ENCODE measurements at places on chromosomes 5 and 9. TPM values are rescaled to one million over a fixed set of nuclear protein-coding genes. Genes with fewer than 3 reads are reported as not detected.

TRIM36 gene
- total RNA-seq = 3.1 TPM

IL4 gene
- not detected for total RNA-seq

OLFM1 gene
- total RNA-seq = 4.8 TPM

INSL6 gene
- not detected for total RNA-seq

RAPGEF6 gene
- total RNA-seq = 13.7 TPM

CARD9 gene
- 0.68 TPM for total RNA-seq

PRRX2 gene
- 9.7 TPM for total RNA-seq

DEPDC1B gene
- 37.3 TPM for total RNA-seq

FAM81B gene
- 0.80 TPM for total RNA-seq

CXCL14 gene
- 52.5 TPM for total RNA-seq

PCDHA10 gene
- 13.8 TPM for total RNA-seq

OR1J2 gene
- not detected for total RNA-seq

- DNase-seq = no peak
Observed at GRCh38 chr5:82850393-82850792, 226.8 kb downstream of the TMEM167A start.

DNA sequence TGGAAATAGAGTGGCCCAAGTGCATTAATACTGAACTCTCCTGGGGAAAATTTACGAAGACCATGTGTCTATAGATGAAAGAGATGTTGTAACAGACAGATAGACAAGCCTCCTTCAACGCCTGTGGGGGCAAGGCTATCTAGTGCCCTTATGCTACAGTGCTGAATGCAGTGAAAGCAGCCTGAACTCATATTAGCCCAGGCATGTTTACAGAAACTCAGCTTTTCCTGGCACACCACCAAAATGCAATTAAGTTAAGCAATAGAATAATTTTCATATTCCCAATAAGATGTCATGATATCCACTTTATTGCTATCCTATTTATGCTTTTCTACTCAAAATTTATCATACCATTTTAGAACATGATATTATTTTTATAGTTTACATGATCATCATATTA lies 277.0 kb downstream of the DIRAS2 start:
- no peak for DNase-seq

GRCh38 chr5:7856855-7857254 lies 5.9 kb upstream of the CFAP90 start:
- peak; percentile 68 for DNase-seq

DNA sequence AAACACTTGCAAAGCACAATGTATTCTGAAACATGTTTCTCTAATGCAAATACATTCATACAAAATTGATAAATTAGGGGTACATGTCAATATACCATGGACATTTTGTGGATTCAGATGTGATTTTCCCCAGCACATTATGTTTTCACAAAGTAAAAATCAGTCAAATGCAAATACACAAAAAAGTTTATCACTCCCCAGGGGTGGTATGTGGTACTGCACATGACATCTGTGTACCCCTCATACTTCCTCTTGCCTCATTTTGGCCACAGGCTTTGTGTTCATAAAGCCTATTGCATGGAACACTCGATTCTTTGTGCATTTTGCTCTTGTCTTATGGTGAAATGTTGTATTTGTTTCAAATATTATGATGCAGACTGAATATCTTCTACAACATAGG lies 116.8 kb upstream of the PDE4D start:
- no peak for DNase-seq

- DNase-seq = no peak
Observed at GRCh38 chr5:28226407-28226806, 1188.0 kb upstream of the CDH9 start.

DNA sequence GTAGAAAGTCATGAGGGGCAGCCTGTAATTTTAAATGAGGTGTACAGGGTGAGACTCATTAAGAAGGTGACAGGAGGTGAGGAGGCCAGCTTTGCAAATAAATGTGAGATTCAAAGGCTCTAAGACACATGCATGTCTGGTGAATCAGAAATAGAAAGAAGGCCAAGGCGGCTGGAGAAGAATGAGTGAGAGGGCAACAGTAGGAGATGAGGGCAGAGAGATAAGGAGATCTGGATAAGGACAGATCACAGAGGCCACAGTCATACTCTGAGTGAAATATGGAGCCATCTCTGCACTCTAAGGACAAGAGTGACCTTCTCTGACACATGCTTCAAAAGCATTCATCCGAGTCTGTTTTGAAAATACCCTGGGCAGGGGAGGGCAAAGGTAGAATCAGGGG lies 90.7 kb downstream of the RAD23B start:
- DNase-seq = no peak

- no peak for DNase-seq
Observed at GRCh38 chr9:23555851-23556250, 270.2 kb downstream of the ELAVL2 start.

DNA sequence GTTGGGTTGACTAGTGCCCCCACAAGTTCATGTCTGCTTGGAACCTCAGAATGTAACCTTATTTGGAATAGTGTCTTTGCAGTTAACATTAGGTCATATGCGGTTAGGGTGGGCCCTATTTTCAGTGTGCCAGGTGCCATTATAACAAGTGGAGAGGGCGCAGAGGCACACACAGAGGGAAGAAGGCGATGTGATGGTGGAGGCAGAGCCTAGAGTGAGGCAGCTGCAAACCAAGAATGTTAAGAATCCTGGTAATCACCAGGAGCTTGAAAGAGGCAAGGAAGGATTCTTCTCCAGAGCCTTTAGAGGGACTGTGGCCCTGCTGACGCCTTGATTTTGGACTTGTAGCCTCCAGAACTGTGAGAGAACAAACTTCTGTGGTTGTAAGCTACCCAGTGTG lies 10.9 kb downstream of the GPR107 start:
- DNase-seq = no peak

GRCh38 chr5:82058710-82059109 lies 86.9 kb downstream of the ATG10 start:
- DNase-seq = no peak

- DNase-seq = peak; percentile 65
Observed at GRCh38 chr5:157855404-157855994, 3.4 kb downstream of the CLINT1 start.

DNA sequence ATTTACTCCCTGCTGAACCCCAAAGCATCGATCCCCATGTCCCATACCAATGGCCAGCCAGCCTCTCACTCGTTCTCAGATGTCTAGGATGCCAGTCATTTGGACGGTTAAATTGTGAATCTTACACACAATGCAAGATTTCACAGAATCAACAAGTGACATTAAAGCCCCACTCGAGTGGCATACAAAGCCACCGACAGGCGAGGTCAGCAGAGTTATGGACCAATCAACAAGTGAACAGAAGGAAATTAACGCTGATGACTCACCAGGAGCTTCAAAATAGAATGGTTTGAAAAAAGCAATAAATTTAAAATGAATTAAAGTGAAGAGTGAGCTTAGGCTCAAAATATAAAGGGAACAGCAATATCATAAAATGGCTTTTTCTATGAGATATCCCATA lies 8.2 kb upstream of the RUFY1 start:
- no peak for DNase-seq

GRCh38 chr9:14554886-14555285 lies 138.3 kb downstream of the ZDHHC21 start:
- no peak for DNase-seq

DNA sequence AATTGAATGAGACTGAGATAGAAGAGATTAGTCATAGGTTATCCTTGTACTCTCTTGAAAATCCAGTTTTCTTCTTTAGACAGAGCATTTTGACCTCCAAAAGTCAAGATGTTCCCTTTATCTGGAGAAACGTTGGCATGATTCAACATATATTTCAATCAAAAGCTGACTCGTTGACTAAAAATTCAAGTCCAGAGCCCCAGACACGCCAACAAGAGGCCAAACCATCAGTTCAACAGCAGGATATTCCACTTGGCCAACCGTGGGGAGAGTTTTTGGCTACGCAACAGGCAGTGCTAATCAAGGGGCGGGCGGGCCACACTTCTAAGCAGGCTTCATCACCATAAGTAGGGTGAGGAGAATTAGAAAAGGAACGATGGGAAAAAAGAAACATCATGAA lies 119.1 kb downstream of the SLIT3 start:
- DNase-seq = no peak

GRCh38 chr9:117771136-117771535 lies 66.9 kb downstream of the TLR4 start:
- DNase-seq = peak; percentile 7

- no peak for DNase-seq
Observed at GRCh38 chr9:13550519-13550918, 271.0 kb upstream of the MPDZ start.

DNA sequence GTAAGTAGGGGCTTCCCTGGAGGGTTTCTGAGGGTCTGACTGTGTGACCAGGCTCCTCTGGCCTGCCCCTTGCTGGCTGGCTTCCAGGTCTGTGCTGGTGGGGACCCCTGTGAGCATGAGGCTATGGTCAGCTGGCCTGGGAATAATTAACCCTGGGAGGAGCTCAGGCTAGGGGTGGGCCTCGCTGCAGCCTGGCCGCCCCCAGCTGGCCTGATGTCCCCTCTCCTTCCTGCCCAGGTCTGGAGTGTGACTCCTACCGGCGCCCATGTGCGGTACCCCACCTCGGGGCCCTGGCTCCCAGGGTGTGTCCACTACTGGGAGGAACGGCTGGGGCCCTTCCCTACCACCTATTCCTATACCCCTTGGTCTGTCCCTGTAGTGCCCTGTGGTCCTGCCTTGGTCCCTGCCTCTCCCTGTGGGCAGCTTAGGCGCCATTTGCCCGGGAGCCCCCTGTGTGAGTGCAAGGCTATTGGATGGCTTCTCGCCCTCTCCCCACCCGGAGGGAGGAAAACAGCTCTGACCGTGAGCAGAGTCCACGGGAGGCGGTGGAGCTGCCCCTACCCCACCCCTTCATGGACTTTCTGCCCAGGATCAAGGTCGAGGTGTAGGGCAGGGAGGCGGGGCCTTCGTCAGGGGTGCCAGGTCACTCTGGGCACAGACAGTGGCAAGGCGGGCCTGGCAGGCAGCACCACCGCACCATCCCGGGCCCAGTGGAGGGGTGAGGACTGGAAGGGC lies 9.4 kb downstream of the RXRA start:
- DNase-seq = no peak

GRCh38 chr9:74951725-74952151 lies 974 bp downstream of the C9orf40 start:
- DNase-seq = peak; percentile 67

- no peak for DNase-seq
Observed at GRCh38 chr9:134919303-134919702, 1.6 kb upstream of the FCN1 start.

GRCh38 chr5:140420665-140421361 lies 19.2 kb downstream of the ANKHD1 start:
- no peak for DNase-seq

GRCh38 chr9:1871626-1872419 lies 143.3 kb upstream of the SMARCA2 start:
- DNase-seq = no peak

DNA sequence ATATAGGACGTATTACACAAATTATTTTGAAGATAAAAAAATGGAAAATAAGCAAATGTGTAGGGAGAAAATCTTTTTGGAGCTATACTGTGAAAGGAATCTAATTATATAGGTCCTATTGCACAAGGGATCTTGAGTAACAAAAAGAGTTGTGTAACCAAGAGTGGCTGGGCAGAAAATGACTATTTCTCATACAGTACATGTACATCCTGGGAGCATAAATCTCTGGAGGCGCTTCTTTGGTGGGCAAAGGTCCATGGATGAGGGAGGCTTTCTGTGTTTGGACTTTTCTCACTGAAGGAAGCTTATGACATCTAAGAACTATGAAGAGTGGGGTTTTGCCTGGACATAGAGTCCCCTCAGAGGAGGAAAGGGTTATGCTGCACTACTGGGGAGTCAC lies 29.8 kb downstream of the ANKS6 start:
- DNase-seq = no peak

DNA sequence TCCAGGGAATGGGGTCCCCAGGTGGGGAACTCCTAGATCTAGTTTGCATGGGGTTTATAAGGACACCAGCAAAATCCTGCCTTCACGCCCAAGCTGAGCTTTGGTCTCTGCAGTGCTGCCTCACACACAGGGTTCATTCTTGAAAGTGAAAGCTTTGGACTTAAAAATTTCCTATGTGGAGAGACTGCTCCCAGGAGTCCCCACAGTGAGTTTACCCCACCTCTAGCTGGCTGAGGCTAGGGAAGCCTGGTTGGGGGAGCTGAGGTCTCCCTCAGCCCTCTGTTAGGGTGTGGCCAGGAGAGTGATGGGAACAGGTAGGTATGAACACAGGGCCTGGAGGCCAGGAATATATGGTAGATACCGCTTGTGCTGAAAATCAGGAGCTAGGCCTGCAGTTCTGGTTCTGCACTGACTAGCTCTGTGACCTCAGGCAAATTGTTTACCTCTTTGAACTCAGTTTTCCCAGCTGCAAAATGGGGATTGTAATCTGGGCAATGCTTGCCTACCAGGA lies 41.5 kb upstream of the LARP1 start:
- DNase-seq = no peak

- no peak for DNase-seq
Observed at GRCh38 chr9:98570055-98570454, 138.7 kb downstream of the GABBR2 start.

- DNase-seq = no peak
Observed at GRCh38 chr9:83047839-83048775, 14.8 kb downstream of the RASEF start.

DNA sequence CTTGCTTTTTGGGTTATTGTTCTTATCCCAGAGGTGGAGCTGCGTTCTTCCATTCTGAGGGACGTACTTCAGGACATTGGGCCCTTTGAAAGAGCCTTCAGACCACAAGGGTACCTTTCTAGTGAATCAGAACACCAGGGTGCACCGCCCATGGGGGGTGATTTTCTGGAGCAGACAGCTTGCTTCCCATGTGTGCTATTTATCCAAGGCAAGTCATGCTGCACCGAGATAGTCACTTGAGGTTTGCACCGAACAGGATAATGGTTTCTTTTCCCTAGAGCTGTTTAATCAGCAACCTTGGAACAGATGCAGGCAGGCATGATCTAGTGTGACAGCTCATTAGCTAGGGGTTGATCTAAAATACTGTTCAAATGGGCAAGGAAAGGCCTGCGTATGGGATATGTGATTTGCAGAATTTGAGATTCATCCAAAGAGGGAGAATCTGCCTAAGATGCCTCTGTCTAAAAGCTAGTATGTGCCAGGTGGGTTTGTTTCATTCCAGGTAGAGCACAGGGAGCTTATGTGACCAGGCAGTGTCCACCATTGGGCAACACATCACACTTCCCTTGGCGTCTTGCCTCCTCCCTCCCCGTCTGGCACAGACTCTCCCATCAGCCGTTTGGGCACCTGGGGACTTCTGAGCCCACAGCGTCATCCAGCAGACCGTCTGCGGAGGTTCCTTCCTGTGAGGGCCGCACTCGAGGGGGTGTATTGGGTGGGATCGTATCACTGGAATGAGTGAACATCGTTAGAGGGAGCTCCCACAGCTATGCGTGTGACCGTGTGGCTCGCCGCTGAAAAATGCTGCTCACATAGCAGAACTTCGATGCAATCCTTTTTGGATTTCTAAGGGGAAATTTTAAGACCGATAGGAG lies 23.0 kb downstream of the ABL1 start:
- DNase-seq = no peak

GRCh38 chr5:107486489-107486888 lies 184.2 kb downstream of the EFNA5 start:
- no peak for DNase-seq

GRCh38 chr9:92808726-92809451 lies 44.3 kb upstream of the BICD2 start:
- peak; percentile 91 for DNase-seq

- DNase-seq = no peak
Observed at GRCh38 chr9:110083866-110084265, 124.1 kb downstream of the C9orf152 start.
